ENCODE measurements at places on chromosomes 12 and 14. TPM values are rescaled to one million over a fixed set of nuclear protein-coding genes. Genes with fewer than 3 reads are reported as not detected.

DNA sequence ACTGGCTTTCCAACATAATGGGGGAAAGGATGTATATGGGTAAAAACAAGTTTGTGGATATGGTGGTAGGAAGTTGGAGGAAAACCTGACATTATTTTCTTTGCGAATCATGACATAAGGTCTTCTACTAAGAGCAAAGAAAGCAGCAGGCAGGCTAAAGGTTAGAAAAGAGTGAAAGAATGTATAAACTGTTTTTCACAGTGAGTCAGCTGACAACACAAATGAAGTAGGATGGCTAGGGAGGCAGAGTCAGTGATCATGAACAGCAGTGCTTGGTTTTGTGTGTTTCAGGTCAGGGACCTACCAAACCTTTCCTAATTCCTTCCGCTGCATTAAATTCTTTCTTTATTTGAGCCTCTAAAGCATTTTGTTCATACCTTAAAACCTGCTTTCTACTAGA, 46.3 kb upstream of the CATSPERB start:
- H3K4me1 ChIP-seq: no peaks in the 10 kb centered on the region
- H3K4me3 ChIP-seq: no peak overlapping the region
- H3K27ac ChIP-seq: no peak overlapping the region
- no peaks in the 10 kb centered on the region for H3K36me3 ChIP-seq
- no peak for DNase-seq

DNA sequence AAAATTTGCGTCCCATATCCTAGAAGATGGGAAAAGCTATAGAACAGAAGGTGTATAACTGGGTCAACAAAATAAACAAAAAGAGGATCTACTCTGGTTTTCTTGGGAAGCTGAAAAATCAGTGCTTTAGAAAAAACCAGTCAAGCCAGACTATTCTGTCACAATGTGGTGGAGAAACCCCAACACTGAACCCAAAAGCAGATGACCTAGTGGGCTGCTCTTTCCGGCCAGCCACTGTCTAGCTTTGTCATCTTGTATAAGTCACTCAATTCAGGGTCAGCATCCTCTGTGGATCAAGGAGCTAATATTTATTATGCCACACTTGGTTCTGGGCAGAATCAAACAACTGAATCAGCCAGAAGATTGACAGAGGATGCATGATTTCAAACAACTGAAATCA, 26.6 kb upstream of the TMCC3 start:
- H3K27me3 ChIP-seq: no peaks in the 10 kb centered on the region
- no peak for DNase-seq
- H3K27ac ChIP-seq: no peak overlapping the region
- peaks cover 24% of the 10 kb centered on the region for H3K4me1 ChIP-seq
- H3K36me3 ChIP-seq: no peaks in the 10 kb centered on the region

GRCh38 chr14:85471156-85471555, 58.8 kb upstream of the FLRT2 start:
- no peak for DNase-seq
- no peaks in the 10 kb centered on the region for H3K36me3 ChIP-seq
- no peak overlapping the region for H3K4me3 ChIP-seq
- no peaks in the 10 kb centered on the region for H3K27me3 ChIP-seq

The CD27 gene
- not detected for polyA plus RNA-seq

Data from keratinocyte (primary cell).